ENCODE measurements at places on chromosomes 5 and 9.

DNA sequence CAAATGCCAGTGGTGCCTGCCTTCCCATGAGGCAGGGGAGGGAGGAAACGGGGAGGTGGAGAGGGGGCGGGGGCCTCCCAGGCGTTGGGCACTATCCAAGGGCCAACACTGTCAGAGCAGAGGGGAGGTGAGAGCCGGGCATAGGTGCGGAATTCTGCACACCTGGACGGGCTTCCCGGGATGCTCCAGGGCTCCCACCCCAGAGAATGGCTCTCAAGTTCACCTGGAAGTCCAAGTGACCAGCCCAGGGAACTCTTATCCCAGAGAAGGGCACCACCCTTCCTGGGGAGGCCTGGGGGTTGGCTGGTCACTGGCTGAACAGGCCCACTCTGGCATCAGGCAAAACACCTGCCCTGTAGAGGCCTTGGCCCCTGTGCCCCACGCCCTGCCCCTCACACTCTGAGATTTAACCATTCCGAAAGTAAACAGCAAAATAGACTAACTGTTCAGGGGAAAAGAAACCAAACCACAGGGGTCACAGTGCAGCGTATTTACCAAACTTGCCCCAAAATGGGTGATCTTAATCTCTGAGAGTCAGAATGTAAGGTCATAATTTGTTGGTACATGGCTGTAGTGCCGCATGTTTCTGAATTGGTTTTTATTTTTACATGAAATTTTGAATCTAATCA lies 2.7 kb downstream of the CSF2 start:
- no peak for DNase-seq

- DNase-seq: no peak
These were observed 15.0 kb downstream of the NINJ1 start for GRCh38 chr9:93118863-93119702.

GRCh38 chr5:54889826-54890225 lies 95.6 kb downstream of the ESM1 start:
- peak; percentile 80 for DNase-seq

- DNase-seq: no peak
These were observed 3.9 kb downstream of the SPARC start for GRCh38 chr5:151682751-151683331.

- no peak for DNase-seq
These were observed 66.9 kb upstream of the SV2C start for GRCh38 chr5:76016258-76016657.

DNA sequence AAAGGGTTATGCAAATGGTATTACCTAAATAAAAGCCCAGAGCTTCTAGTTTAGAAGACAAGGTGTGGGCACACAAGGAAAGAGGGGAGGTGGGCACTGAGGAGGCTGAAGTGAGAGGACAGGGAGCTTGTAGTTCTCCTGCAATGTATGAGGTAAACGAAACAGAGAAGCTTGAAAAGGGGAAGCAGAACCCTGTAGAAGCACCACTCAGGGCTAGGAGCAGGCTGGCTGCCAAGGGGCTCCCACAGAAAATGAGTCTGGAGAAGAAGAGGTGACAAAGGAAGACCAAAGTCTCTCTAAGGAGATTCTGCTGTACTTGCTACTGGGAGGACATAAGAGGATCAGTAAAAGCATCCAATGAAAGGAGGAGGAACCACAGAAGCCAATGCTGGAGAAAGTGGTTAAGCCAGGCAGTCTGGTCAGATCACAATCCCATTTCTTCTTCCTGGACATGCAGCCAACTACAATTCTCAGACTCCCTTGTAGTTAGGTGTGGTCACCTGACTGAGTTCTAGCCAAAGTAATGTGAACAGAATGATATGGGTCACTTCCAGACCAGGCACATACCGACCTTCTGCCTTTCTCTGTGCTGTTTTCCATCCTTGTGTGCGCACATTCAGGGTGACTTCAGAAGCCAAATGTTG lies 174.5 kb upstream of the MAP3K1 start:
- DNase-seq: no peak

DNA sequence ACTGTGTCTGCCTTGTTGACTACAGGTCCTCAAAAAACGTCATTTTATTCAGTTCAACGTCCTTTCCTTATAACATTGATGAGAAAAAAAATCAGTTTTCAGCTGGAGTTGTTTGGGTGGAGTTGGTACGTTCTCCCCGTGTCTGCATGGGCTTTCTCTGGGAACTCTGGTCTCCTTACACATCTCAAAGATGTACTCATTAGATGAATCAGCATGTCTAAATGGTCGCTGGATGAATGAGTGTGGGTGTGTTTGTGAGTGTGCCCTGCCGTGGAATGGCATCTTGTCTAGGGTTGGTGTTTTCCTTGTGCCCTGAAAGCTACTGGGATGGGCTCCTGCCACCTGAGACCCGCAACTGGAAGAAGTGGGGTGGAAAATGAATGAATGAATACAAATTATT lies 30.1 kb downstream of the EGR1 start:
- DNase-seq: no peak

DNA sequence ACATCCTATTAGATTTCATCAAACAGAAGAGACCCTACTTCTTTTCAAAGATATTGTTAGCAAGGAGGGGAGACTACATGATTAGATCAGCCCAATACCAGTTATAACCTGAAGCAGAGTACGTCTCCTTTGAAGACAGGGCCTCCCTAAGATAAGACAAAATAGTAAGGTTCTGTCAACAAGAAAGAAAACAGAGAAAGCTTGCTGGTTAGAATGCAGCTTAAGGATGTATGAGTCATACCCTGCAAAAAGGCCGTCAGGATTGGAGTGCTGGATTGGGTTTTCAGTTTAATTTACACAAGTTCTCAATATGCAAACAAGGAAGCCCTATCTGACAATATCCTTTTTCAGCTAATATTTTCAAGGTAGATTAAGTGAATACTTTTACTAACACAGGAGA lies 1581.2 kb upstream of the WWC1 start:
- no peak for DNase-seq

DNA sequence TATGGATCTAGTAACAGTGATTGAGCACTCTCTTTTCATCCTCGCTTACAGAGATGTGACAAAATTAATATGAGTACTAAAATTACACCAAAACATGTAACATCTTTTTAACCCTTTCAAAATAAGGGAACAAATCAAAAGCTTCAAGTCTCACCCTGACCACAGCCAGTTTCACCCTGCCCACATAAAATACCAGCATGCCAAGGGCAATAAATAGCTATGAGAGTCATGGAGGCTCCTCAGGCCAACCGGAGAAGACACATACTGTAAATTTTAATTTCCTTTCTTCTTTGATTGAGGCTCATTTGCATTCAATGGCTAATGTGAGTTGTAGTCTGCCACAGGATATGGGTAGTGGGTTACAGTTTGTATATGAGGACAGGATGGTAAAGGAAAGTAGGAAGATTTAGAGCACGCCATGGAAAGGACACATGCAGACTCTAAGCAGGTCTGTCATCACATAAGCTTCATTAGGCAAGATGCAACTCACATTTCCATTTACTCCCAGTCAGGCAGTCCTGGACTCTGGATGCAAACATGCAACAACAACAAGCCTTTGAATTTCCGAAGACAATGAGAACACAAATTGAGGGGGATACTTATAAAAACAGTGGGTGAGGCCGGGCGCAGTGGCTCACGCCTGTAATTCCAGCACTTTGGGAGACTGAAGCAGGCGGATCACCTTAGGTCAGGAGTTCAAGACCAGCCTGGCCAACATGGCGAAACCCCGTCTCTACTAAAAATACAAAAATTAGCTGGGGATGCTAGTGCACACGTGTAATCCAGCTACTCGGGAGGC lies 11.3 kb downstream of the IL4 start:
- DNase-seq: no peak

- no peak for DNase-seq
These were observed 974 bp upstream of the SLC12A2 start for GRCh38 chr5:128082551-128083032.

- DNase-seq: no peak
These were observed 90.3 kb upstream of the LARP1 start for GRCh38 chr5:154664869-154665268.

DNA sequence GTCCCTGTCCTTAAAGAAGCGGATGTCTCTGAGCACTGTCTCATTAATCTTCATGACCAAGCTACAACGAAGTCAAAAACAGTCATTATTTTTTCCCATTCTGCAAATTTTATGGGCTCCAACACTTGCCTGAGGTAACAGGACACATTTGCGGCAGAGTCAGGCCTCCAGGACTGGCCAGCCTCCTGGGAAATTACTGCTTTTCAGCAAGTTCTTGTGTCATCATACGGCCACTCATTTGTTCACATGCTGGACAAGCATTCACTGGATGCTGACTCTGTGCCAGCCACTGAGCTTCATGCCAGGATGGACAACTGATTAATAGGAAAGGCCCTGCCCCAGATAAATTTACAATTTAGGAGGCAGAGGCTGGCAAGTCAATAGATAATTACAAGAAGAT lies 305.7 kb downstream of the ACTL7B start:
- peak; percentile 43 for DNase-seq

DNA sequence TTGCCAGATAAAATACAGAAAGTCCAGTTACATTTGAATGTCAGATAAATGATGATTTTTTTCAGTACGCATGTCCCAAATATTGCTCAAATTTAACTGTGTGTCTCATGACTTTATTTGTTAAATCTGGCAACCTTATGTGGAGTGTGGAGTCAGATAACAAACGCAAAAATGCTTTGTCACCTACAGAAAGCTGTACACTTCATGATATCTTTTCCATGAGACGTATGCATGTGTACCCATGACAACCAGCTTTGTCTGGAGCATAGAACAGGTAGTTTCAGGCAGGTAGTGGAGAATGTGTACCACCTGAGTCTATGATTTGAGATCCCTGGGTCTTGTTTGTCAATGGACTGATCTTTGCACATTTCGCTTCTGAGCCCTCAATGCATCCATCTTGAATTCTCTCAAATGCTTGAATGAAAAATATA lies 105.5 kb upstream of the CPEB4 start:
- DNase-seq: no peak
